ENCODE measurements at places on chromosomes 12 and 14.

DNA sequence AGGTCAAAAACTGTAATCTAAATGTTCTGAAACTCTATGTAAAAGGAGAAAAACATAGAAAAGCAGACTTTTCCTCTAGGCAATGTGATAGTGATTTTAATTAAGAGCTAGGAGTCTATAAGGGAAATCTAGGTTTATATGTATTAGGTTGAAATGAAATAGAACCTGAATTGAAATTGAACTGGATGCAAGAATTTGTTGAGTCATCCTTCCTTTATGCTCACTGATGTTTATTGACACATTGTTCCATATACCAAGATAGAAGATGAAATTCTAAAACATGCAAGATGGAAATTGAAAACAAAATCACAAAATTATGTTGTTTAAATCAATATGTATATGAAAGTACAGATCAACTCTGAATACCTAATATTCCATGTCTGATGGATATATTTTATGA lies 170.4 kb upstream of the FLRT2 start:
- no peak for DNase-seq

DNA sequence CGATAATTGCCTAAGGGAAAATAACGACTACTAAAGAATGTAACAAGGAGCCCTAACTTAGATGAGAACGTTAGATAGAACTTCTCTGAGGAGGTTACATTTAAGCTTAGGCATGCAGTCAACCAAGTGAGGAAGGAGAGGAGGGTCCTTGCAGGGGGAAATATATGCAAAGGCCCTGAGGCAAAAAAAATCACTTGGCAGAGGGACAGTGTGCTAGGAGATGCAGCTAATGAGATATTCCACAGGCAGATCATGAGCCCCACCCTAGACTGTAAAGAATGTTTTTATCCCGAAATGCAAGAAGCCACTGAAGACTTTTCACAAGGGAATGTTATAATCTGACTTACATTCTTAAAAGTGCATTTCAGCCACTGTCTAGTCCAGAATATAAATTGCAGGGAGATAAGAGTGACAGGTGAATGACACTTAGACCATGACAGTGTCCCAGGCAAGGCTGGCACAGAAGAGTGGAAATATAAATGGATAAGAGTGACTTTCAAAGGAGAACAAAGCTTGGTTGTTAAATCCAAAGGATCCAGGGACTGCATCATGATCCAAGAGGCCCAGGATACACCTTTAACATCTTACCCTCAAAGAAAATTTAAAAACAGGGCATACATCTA lies 61.0 kb downstream of the PPM1H start:
- DNase-seq = no peak

- no peak for DNase-seq
Observed at GRCh38 chr12:76270657-76271358, 77.4 kb downstream of the BBS10 start.

- DNase-seq = no peak
Observed at GRCh38 chr14:92093320-92093719, 13.1 kb downstream of the ATXN3 start.

GRCh38 chr14:95125221-95125620 lies 32.1 kb downstream of the DICER1 start:
- no peak for DNase-seq

- no peak for DNase-seq
Observed at GRCh38 chr14:104504172-104504735, 75.3 kb upstream of the C14orf180 start.
